GM20000 (cell line): ENCODE measurements at places on chromosomes 5 and 9.
A peak's percentile ranks its signal among the peaks of the same experiment; 100 is the strongest.

DNA sequence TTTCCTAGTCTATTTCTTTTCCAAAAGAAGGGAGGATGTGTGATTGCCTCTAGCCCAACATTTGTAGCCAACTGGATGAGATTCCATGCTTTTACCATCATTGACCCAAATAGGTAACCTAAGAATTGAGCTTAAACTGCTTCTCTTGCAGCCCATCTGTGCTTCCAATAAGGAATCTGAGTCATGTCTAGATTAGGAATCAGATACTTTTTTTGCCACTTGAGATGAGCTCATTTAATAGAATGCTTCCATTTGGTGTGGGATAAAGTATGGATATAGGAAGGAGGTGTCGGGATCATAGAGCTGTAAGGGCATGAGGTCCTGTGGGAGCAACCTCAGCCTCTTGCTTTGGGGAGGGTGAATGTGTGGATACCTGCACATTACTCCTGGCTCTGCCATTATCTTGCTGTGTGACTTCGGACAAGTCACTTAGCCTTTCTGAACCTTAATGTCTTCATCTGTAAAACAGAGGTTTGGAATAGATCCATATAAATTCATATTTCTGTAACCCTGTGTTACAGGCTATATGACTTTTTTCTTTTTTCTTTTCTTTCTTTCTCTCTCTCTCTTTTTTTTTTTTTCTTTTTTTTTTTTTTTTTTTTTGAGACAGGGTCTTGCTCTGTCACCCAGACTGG, 56.2 kb downstream of the MAP1B start:
- DNase-seq: no peak

- DNase-seq: no peak
Observed at GRCh38 chr9:131700765-131701435, 39.0 kb downstream of the RAPGEF1 start.

DNA sequence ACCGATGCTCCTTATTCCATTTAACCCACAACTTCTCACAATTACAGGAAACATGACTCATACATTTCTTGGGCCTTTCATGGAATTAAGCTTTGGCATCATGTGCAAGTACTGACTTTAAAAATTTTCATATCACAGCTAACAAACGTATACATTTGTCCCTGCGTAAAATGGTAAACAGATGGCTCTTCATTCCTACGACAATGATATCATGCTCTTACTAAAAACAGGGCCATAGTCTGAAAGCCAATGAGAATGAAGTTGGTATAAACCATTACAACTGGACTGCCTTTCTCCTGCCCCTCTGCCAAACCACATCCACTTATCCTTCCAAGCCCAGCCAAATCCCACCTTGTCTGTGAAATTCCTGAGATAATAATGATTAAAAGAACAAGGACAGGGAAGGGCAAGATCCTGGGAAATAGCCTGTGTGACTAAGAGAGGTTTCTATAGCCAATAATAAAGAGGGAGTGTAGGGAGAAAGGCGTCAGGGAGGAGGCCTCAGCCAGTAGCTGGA, 44.9 kb upstream of the ZNF366 start:
- DNase-seq: no peak

GRCh38 chr5:169803077-169803981, 166.3 kb downstream of the DOCK2 start:
- no peak for DNase-seq

GRCh38 chr9:106420511-106420944, 442.4 kb upstream of the ZNF462 start:
- peak; percentile 41 for DNase-seq

DNA sequence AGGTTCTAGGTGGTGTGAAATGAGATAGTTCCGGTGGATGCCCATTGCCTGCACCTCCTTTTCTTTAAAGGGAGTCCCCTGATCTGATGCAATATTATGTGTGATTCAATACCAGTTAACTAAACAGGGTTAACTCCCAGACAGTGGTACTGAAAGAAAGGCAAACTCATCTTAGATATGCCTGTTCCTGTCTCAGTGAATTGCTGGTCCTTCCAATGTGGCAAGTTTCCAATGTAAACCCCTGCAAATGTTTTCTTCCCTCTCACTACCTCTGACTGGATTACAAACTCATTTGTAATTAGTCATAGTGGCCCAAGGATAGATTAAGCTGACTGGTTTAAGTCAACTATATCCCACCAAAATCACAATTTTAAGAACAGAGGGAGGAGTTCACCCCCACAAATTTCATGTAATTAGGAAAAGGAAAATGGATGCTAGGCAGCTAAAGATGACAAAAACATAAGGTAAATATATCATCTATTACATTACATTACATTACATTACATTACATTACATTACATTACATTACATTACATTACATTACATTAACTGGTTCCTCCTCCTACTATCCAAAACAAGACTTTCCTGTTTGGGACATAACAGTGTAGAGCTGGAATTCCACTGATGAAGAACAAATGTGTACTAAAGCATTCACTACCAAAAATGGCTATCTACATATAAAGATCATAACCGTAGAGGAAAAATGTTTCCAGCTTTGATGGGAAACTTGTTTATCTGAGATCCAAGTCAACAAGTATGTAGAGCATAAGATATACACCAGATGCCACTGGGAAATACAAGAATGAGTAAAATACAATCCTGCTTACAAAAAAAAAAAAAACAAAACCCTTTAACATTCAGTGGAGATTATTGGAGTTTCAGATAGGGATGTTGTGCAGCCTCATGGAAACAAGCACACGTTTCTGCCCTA, 121.5 kb upstream of the SNX2 start:
- no peak for DNase-seq

- peak; percentile 32 for DNase-seq
Observed at GRCh38 chr5:157611571-157612476, 36.2 kb upstream of the ADAM19 start.

DNA sequence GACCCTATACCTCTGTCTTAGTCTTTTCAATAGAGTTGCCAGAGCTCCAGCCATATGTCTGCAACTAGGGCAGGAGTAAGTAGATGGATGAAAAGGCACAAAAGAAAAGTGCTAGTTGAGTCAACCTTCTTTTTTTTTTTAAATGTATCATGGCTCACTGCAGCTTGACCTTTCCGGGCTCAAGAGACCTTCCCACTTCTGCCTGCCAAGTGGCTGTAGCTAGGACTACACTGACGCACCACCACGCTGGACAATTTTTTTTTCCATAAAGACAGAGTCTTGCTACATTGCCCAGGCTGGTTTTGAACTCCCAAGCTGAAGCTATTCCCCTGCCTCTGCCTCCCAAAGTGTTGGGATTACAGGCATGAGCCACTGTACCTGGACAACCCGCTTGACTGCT, 27.3 kb downstream of the FOXE1 start:
- DNase-seq: no peak

DNA sequence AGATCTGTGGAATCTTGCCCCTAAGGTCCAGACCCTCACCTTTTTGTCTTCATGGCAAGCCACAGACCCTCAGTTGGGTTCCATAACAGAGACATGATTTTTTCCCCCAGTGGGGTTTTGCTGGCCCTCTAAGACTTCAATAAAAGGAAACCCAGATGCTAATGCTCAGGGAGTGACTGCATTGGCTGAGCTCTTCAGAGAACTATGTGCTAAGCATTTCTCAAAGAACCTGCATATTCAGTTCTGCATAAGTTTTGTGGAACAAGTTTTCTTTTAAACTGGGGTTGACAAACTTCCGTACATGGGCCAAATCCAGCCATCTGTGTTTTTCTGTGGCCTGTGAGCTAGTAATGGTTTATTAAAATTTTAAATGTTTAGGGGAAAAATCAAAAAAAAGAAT, 159.8 kb upstream of the GDNF start:
- DNase-seq: no peak
